CD4-positive, alpha-beta T cell treated with Interferon alpha-2 for 1 hour (primary cell): ENCODE measurements at places on chromosomes 3 and 15.

DNA sequence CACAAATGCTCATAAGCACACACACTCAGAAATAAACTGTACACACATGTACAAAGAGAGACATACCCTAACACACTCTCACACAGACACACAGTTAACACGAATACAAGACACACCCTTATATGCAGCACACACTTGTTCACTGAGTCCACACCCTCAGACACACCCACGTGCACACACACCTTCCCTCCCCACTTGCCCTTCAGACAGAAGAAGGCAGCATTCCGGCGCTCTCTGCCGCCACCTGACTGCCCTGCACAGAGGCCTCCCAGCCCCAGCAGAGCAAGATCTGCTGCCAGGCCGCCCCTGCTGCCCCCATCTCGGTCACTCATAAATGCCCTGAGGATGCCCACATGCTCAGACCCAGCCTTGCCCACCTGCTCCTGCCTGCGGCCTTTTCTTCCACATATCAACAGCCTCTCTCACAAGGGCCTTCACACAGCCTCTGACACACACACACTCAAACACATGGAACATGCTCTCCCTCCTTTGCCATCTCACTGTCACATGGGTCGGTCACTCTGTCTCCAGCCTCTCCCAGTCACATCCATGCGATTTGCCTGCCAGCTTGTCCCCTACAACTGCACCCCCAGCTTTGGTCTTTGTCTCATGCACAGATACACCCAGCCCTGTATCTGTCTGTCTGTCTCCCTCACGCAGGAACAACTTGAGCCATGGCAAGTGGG lies 71.1 kb downstream of the EPHB3 start:
- DNase-seq = no peak

DNA sequence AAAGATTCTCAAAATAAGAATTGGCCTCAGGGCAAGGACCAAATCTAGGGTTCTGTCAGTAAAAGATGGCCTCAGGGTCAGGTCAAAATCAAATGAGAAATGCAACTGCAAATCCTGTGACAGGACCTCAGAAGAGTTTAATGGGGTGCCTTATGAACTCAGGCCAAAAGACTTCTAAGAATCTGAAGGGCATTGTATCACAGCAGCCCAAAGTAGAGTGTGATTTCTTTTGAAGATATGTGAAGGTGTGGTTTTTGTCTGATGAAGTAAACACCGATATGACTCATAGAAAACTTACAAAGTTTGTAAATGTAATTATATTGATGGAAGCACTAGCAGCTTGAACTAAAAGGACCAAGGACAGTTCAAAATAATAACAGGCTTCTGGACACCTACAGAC lies 966.1 kb downstream of the AGBL1 start:
- DNase-seq = no peak

- no peak for DNase-seq
Measured at GRCh38 chr3:122167630-122168029, 15.8 kb upstream of the CASR start.

GRCh38 chr3:150535204-150535603 lies 11.1 kb downstream of the SERP1 start:
- no peak for DNase-seq

DNA sequence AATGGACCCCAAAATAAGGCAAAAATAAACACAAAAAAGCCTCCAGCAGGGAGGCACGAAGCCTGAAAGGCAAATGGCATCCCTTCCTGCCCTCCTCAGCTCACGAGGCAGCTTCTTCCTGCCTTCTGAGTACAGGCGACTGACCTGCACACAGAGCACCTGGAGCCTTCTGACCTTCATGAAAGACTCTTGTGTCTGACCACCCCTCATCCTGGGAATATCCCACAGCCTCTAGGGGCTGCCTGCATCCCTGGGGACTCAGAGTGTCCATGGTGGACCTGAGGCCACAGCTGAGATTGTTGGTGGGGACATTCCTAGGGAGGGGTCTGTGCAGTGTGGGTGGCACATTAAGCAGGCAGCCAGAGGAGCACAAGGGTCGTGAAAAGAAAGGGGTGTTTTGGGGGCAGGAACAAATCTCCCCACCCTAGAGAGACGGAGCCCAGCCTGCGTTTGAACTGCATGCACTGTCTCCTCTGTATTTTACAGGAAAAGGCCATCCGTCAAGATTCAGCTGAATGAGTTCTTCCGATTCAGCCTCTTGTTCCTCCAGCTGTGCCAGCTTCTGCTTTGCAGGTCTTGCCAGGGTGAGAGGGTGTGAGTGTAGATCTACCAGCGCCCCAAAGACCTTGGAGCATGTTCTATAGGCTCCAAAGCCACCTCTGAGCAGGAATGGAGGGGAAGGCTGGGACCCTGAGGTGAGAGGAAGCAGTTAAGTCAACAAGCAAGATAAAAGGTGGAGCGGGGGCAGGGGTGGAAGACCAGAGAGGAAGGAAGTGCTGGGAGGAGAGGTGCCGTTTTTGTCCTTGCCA lies 80.4 kb upstream of the MEF2A start:
- DNase-seq = no peak

DNA sequence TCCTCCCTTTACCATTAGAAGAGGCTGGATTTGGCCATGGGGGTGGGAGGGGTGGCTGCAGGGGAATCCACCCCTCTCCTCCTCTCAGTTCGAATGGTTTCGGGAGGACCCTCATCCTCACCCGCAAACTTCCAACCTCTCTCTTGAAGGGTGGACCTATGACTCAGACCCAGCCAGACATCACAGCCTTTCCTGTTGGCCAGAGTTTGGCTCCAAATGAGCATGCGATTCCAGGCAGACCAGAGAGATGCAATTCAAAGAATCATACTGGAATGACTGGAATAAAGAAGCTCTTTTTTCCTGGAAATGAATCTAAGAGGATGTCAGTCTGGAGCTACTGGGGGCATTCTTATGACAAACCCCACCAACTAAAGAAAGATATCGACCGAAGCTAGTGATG lies 516.7 kb upstream of the MDFIC2 start:
- no peak for DNase-seq

DNA sequence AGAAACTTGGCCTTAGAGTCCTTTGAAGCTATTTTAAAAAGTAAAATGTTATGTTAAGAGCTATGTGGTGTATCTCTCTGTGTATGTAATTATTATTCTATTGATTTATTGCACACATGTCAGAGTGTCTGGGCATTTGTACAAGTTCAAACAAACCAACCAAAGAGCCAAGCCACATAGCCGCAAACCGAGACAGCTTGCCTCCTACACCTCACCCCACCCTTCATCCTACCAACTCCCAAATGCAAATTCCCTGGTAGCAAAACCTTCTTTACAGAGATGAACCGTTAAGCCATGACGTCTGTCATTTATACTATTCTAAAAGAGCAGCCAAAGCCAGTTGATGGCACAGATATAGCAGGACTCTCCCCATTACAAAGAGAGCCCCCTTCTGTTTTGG lies 332.3 kb downstream of the ERC2 start:
- no peak for DNase-seq

GRCh38 chr3:126982126-126982470 lies 817 bp upstream of the PLXNA1 start:
- DNase-seq = peak; percentile 66

DNA sequence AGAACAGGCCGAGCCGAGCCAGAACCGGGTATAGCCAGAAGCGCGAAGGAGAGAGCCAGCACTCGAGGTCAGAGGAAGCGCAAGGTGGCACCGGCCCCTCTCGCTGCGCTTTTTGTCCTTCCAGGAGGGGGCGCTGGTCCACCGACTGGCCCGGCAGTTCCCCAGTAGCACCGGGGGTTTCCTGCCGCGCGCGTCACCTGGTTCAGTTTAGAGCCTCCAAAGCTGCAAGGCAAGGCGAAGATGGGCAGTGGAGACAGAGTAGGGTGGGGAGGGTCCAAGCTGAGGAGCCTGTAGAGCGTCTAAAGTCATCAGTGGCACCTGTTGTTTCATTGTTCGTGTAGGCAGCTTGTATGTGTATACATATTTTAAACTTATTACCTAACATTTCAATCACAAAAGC lies 7.6 kb upstream of the NR2E3 start:
- no peak for DNase-seq

- DNase-seq = peak; percentile 24
Measured at GRCh38 chr15:65184305-65184867, 756 bp downstream of the CLPX start.

DNA sequence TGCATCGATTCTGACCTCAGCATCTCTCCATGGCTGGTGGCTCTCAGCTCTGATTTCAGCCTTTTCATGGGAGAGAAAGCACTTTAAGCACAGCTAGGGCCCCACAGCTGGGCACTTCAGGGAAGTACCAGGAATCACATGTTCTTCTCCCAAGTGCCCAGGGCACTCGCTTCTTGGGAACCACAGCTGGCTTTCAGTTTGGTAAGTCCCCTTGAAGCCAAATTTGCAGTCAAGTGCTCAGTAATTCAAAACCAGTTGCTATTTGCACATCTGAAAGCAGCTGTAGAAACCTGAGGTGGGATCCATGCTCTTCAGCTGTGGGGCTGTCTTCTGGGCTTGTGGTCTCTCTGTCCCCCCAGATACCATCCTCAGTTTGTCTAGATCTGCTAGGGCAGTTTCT lies 12.8 kb downstream of the GABRA5 start:
- DNase-seq = no peak

DNA sequence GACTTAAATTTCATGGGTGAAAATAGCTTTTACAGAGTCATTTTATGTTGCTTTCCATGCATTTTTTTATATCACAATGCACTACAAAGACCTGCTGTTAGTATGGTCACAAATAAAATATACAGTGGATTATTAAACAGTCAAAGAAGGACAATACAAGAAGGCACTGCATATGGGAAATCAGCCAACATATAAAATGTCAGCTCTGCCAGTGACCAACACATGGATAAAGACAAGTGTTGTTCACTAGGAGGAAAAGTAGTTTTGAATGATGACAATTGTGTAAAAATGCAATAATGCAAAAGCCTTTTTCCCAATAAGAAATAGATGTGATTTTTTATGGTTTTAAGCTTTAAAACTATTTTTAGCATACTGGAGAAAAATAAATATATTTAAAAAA lies 425.3 kb upstream of the CBLB start:
- DNase-seq = no peak

GRCh38 chr3:58064923-58065638 lies 56.9 kb downstream of the FLNB start:
- no peak for DNase-seq
